ENCODE measurements at places on chromosomes 2 and 18.

- DNase-seq, result no peak
Observed at GRCh38 chr2:45888167-45888566, 236.7 kb downstream of the PRKCE start.

GRCh38 chr18:50523165-50523564, 36.7 kb upstream of the MAPK4 start:
- DNase-seq, result no peak

- no peak for DNase-seq
Observed at GRCh38 chr2:218024871-218025270, 22.1 kb upstream of the TNS1 start.

- DNase-seq, result no peak
Observed at GRCh38 chr2:218648088-218648786, 11.2 kb downstream of the ZNF142 start.

- no peak for DNase-seq
Observed at GRCh38 chr2:238361877-238362276, 41.6 kb downstream of the TRAF3IP1 start.

- DNase-seq, result no peak
Observed at GRCh38 chr18:50115095-50115494, 79.9 kb downstream of the MYO5B start.

GRCh38 chr2:101698844-101699754, 1.6 kb downstream of the MAP4K4 start:
- DNase-seq, result no peak

- DNase-seq, result no peak
Observed at GRCh38 chr2:65826567-65826966, 394.2 kb upstream of the SPRED2 start.

- DNase-seq, result no peak
Observed at GRCh38 chr18:2968606-2969005, 44.3 kb downstream of the LPIN2 start.

GRCh38 chr2:15798701-15799431, 141.5 kb upstream of the MYCN start:
- DNase-seq, result no peak

- DNase-seq, result no peak
Observed at GRCh38 chr2:200744201-200744602, 67.5 kb upstream of the BZW1 start.

DNA sequence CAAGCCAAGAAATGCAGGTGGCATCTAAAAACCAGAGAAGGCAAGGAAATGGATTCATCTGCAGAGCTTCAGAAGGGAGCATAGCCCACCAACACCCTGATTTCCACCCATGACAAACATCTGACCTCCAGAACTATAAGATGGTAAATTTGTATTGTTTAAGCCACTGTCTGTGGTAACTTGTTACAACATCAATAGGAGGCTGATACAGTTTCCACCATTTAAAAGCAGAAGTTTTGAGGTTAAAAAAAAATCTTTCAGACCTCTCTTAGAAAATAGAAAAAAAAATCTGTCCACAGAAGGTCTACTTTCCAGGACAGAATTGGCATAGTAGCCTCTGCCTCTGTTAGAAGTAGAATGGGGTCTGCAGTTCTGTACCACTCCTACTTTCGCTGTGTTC, 37.2 kb downstream of the SLC40A1 start:
- DNase-seq, result no peak

DNA sequence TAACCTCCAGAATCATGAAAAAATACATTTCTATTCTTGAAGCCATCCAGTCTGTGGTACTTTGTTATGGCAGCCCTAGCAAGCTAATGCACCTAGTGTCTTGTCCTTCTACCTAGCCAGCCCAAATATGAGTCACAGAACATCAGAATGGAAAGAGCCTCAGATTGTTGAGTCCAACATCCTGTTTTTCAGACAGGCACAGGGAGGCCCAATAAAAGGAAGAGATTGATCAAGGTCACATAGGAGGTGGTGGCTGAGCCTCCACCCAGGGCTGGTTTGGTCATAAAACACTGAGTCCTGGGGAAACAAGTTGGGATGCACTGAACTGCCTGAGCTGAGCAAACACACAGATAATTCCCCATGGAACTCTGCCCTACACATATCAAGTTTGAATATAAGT, 195.5 kb downstream of the TTC32 start:
- DNase-seq, result no peak

DNA sequence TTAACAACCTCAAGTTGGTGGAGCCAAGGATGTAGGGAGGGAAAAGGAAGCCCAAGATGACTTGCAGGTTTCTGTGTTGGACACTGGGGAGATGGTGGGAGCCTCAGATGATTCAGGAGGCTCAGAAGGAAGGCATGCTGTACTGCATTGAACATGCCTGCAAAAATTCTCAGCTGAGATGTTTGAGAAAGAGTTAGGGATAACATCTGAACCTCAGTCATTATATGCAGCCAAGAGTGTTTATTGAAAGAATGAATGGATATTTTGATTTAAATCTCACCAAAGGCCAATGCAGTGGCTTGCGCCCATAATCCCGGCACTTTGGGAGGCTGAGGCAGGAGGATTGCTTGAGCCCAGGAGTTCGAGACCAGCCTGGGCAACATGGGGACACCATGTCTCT, 243.0 kb downstream of the MYCN start:
- DNase-seq, result no peak

DNA sequence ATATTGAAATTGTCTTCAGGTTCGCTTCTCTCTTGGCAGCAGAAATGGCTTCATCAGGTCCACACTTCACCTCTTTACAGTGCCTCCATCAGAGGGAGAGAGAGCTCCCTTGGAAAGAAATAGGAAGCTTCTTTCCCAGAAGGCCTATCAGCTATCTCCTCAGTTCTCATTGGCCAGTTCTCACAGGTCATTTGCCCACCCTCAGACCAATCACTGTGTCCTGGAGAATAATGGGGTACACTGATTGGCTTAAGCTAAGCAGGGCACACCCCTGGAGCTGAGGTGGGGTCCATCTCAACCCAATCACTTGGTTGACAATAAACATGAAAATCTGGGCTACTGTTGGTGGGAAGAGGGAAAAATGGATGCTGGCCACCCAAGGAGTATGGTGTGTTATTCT, 5.2 kb downstream of the GNLY start:
- DNase-seq, result no peak

- no peak for DNase-seq
Observed at GRCh38 chr2:128775914-128776285, 457.2 kb upstream of the HS6ST1 start.

- DNase-seq, result no peak
Observed at GRCh38 chr2:203209538-203209937, 29.3 kb upstream of the CYP20A1 start.

DNA sequence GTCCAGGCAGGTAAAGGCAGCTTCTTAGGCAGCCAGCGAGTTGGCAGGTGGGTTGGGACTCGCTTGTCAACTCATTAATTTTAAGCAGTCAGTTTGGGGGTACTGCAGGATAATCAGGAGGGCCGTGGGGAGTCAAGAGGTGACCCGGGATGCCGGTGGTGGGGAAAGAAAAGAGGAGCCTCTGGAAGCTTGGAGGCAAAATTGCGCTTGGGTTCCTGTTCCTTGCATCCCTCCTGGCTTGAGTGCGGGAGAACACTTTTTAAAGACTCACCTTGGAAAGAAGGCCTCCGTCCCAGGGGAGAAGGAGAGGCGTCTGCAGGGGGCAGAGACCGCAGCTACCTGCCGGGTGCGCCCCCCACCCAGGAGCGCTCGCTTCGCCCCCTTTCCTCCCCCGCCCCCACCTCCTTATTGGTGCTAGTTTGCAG, at the start of gene KCNJ3:
TSS of gene KCNJ3 (plus strand) at position 400 of the 425 bp plus-strand sequence. CDS start 81 bp downstream, outside the sequence.
- DNase-seq, result no peak

- no peak for DNase-seq
Observed at GRCh38 chr18:58915006-58915799, 50.5 kb downstream of the ZNF532 start.

DNA sequence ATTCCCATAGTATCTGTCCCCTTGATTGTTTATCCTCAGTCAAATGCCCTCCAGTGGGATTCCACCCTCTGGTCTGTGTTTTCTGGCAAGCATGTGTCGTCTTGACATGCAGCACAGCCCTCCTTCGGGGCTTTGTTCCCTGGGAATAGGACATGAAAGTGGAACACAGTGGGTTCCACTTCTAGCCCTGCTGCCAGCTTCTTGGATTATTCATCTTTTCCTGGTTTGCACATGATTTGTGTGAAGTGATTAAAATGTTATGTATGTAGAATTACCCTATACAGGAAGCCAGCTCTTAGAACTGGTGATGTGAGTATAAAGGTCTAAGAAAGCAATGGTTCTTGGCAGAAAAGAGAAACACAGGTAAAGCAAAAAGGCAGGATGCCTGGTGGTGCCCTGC, 142.3 kb downstream of the TANC1 start:
- no peak for DNase-seq

GRCh38 chr2:69119104-69119894, 106.3 kb downstream of the ANTXR1 start:
- DNase-seq, result no peak

DNA sequence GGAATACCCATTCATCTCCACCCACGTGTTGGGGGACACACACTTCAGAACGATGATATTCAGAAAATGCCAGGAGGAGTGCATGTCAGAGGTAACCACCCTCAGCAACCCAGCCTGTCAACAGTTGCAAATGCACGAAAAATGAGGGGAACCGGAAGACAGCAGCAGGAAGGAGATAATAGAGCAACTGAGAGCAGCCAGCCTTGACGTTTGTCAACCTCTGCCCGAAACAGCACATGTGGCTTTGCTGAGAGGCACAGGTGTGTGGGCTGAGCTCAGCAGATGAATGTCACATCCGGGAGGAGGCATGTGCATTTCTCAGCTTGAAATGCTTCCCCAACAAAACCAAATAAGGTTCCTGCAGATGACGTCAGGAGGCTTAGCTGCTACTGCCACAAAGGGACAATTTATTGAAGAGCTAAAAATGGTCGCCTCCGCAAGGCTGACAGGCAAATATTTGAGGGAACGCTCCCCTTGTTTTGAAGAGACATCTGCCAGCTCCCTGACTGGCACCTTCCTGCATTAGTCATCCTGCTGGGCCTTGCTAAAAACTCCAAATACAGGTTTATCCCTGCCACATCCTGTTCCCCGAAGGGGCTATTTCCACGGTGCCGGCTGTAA, 419.0 kb downstream of the NBAS start:
- DNase-seq, result no peak

DNA sequence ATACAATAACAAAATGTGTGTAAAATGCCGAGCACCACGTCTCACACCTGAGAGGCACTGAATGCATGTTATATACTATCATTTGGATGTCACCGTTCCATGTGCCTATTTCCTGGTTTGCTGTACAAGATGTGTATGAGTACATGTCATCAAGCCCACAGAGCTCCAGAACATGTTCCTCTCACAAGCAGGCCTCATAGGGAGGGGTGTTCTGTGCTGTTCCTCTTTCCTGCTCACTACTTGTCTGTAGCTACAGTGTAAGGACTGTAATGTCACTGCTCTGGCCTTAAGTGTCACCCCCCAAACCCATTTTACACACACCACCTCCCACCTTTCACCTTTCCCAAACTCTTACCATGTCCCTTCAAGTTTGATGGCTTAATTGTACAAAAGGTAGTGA, 1.8 kb downstream of the AFF3 start:
- no peak for DNase-seq

- DNase-seq, result no peak
Observed at GRCh38 chr18:78242806-78243205, 736.8 kb upstream of the SALL3 start.

GRCh38 chr2:45450634-45451033, 160.4 kb downstream of the SRBD1 start:
- DNase-seq, result no peak

DNA sequence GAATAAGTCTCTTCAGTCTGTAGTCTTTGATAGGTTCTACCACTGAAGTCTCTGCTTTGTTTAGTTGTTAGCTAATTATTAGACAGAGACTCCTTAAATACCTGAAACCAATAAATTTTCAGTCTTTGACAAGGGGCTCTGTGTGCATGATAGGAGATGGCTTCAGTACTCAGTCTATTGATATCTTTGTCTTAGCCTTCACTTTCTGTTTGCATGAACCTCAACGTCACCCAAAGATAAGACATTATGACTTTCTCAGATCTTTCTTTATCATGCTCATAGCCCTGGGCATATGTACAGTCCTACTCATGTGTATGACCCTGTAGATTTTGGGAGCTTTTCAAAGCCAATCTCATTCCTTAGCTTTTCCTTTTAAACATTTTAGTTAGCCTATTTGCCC, 183.5 kb upstream of the GCFC2 start:
- DNase-seq, result no peak

DNA sequence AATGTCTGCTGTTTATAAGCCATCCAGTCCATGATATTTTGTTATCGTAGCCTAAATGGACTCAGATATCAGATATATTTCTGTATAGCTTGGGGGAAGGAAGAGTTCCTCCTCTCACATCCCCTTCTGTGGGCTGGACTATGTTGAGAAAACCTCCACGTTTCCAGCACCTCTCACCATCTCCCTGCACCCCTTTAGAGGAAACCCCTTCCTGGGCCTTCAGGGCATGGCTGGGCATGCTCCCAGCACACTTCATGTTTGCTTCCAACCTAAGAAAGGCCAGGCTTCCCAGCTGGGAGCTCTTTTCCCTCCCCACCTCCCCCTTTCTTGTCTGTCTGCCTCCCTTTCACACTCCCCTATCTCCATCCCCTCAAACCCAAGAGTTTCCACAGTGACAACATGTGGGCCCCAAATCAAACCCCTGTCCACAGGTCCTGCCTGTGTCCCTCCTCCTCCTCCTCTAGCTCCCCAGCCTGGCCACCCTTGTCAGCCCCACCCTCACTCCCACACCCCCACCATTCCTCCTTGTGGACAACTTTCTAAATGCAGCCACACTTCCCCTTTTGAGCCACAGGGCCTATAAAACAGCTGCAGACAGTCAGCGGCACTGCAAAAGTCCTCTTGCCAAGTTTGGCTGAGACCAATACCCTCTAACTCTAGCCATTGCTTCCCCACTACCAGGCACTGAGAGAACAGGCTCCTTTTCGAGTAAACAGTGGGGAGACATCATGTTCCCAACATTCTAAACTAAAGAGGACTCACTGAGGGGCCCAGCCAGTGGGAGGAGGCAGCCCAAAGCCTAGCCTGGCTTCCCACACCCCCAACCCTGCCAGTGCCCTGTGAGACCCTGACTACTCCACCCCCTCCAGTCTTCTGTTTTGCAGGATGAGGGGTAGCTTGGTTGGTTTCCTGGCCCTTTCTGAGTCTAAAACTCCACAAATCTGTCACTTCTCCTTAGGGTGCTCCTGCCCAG, 120.5 kb downstream of the ZFP36L2 start:
- no peak for DNase-seq

GRCh38 chr18:44997174-44997573, 316.5 kb downstream of the SETBP1 start:
- no peak for DNase-seq

DNA sequence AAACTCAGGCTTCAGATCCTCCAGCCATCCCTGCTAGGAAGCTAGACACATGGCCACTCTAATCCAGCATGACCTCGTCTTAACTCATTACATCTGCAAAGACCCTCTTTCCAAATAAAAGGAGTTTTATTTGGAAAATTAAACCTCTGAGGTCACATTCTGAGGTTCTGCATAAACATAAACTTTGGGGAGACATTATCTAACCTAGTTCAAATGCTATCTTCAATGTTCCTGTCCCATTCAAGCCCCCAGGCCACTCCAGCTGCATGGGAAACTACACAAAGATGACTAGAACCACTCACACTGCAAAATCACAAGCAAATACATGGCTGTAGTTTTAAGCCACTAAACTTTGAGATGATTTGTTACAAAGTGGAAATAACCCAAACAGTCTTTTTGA, 99.0 kb upstream of the RNF152 start:
- no peak for DNase-seq

All from stimulated activated CD8-positive, alpha-beta memory T cell treated with anti-CD3 and anti-CD28 coated beads, Interleukin-4, amount 100 ng/mL, for 1 hour (primary cell).